ENCODE measurements at places on chromosomes 1 and 21.
A peak's percentile ranks its signal among the peaks of the same experiment; 100 is the strongest.

DNA sequence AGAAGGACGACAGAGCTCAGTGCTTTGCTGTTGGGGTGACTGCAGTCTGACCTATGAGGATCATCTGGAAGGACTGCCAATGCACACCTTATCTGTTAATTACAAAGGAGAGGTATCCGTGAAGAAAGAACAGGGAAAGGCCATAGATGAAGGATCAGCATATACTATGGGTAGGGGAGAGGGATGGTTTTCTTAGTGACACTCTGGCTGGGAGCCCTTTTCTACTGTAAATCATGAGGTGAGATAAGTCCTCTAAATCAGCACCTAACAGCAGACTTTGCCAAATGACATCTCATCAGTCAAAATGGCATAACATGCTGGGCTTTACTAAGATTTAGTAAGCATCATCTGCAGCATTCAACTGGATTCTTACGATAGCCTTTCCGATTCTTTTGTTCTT lies 100.0 kb downstream of the PLPPR5 start:
- no peak for DNase-seq

DNA sequence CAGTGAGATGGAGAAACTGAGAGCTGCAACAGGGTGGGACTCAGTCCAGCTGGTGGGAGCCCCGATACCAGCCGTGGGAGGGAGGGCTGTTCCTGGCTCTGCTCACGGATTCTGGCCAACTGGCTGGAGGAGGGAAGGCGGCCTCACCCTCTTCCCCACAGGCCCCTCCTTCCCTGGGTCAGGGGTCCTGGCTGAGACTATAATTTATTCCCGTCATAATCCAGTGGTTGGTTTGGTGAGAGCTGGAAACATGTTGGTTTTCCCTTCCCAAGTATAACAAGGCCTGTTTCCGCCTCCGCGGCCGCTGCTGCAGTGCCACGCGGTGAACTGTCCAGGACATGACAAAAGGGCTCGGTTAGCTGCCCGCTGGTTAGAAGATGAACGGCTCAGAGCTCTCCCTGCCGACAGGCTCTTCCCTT lies 10.0 kb downstream of the PTPRF start:
- no peak for DNase-seq

GRCh38 chr1:90616395-90616794 lies 100.7 kb downstream of the BARHL2 start:
- no peak for DNase-seq

- peak; percentile 40 for DNase-seq
Observed at GRCh38 chr1:6359216-6360116, 34.1 kb downstream of the ACOT7 start.

GRCh38 chr1:65148548-65149350 lies 746 bp downstream of the AK4 start:
- no peak for DNase-seq

- no peak for DNase-seq
Observed at GRCh38 chr1:55696181-55696754, 481.1 kb upstream of the USP24 start.

- no peak for DNase-seq
Observed at GRCh38 chr1:219660666-219661463, 48.0 kb upstream of the ZC3H11B start.

DNA sequence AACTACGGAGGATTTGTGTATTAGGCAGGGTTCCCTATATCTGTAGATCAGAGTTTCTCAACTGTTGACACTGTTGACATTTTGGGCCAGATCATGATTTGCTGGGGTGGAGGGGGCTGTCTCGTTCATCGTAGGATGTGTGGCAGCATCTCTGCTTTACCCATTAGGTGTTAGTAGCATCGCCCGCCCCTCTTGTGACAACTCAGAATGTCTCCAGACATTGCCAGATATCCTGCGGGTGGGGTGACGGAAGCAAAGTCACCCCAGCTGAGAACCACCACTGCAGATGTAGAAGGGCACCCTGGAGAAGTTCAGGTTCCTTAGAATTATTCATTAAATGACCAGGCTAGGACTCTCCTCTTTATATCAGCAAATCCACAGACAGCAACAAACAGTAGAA lies 125.9 kb downstream of the CLIC6 start:
- no peak for DNase-seq

DNA sequence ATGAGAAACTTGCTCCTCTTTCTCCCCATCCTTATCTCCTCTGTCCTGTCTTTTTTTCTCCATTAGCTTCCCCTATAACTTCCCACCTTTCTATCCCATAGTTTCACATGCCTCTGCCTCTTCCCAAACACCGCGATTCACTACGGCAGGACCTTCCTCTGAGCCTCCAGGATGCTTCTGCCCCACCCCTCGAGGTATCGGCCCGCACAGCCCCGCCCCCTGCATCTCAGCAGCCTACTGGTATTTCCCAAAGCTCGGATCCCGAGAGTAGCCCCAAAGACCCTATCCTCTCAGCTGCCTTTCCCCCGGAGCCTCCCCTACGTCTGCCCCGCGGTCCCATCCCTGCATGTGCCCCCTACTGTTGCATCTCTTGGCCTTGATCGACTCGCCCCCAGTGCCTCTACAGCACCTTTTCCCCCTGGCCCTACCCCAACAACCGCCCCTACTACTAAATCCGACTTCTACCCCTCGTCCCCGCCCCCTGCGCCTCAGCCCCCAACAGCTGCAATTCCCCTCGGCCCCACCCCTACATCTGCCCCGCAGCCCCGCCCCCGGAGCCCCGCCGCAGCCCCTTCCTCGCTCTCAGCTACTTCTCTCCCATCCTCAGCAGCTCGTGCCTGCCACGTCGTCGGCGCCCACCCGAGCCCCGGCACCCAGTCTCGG lies 512 bp downstream of the PIAS3 start:
- DNase-seq: peak; percentile 44

DNA sequence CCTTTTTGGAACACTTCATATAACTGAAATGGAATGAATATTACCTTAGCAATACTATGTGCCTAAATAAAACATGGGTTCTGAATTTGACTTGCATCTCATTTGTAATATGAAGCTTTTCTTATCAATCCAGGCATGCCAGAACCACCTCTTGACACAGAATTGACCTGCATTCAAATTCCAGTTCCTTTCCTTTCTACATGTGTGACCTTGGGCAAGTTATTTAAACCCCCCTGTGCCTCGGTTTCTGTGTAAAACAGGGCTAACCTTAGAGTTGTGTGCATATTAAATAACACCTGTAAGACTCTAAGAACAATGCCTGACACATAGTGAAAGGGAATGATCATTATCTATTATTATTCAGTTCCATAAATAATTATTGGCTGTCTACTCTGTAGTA lies 2.0 kb upstream of the NOS1AP start:
- no peak for DNase-seq

- DNase-seq: no peak
Observed at GRCh38 chr1:54016343-54017282, 1.4 kb downstream of the LDLRAD1 start.

DNA sequence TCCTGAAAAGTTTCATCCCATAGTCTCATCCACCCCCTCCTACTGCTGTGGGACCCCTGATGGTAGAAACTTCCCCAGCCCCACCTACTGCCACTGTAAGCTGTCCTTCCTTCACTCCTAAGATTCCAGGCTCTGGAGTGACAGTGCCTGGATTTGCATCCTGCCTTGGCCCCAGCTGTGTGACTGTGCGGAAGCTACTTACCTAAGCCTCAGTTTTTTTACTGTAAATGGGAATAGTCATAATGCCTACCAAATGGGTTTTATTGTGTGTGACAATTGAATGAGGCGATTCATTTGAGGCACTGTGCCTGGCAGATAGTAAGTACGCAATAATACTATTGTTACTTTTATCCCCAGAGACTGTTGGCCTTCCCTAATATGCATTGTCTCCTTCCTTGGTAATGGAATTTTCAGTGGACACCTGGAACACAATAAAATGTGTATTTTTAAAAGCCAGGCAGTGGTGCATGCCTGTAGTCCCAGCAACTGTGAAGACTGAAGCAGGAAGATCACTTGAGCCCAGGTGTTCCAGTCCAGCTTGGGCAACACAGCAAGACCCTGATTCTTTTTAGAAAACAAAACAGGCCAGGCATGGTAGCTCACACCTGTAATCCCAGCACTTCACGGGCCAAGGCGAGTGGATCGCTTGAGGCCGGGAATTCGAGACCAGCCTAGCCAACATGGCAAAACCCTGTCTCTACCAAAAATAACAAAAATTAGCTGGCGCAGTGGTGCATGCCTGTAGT lies 55.0 kb upstream of the ZNF326 start:
- DNase-seq: no peak

- no peak for DNase-seq
Observed at GRCh38 chr1:162420120-162420519, 8.2 kb upstream of the SH2D1B start.

DNA sequence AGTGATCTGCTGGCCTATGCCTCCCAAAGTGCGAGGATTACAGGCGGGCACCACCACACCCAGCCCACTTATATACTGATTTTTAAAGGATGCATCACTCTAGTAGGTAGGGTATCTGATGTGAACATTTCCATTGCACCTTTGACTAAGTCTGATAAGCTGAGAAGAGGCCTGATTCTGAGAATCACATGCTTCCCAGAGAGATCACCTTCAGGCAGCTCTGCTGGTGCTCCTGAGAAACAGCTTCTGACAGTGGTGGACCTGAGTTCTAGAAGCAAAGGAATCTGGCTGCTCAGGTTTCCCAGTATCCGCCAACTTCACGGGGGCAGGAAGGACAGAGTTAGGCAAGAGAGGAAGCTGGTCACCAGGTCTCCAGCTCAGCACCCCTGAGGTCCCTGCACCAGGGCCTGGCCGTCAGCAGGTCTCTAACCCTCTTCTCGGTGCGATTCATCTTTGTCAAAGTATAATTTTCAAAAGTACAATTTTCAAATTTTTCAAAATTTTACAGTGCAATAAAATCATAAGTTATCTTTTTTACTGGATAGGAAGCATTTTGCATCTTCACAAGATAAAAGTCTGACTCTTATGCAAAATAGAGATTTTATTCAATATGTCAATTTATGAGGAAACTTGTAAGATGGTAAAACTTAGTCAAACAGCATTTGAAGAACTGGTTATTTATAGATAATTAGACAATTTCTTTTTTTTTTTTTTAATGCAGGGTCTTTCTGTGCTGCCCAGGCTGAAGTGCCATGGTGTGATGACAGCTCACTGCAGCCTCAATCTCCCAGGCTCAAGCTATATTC lies 25.8 kb upstream of the MPZL1 start:
- no peak for DNase-seq

DNA sequence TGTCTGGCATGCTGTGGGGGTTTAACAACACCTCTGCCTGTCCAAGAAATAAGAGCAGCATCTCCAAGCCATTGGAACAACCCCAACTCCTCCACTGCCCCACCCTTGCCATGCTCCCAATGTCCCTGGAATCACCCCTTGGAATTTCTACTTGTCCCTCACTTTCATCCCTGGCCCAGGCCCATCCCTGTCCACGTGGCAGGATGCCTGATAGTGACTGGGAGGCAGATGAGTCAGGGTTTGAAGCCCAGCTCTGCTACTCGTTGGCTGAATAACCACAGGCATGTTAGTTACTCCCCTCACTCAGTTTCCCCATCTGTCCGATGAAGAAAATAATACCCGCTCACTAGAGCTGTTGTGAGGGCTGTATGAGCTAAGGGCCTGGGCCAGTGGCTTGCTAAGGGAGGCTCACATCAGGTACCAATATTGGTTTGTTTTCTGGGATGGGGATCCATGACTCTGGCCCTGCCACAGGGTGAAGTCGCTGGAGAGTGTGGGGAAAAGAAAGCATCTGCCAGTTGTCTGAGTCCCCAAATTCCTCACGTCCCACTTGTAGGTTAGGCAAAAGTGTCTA lies 99.4 kb upstream of the TLR5 start:
- no peak for DNase-seq

DNA sequence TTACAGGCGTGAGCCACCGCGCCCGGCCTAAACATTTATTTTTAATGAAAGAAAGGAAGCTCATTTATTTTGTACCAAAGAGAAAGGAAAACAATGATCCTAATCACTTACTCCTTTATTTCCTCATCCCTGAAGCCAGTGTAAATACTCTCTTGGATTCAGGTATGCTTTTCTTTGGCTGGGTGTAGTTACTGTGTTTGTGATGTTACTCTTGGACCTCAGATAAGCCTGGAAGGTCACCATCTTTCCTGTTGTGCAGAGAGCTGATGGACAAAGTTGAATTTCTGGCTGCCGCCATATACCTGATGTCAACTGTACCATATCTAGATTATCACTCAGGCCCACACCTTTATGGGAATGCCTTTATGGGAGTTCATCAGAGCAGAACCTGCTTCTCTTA lies 35.4 kb upstream of the FOXE3 start:
- DNase-seq: no peak

- no peak for DNase-seq
Observed at GRCh38 chr1:38579056-38579455, 280.5 kb downstream of the RRAGC start.

GRCh38 chr1:9870572-9870971 lies 39.5 kb downstream of the CTNNBIP1 start:
- no peak for DNase-seq

GRCh38 chr21:43864313-43864961 lies 586 bp upstream of the AGPAT3 start:
- peak; percentile 30 for DNase-seq

- no peak for DNase-seq
Observed at GRCh38 chr1:212578041-212578440, 30.5 kb upstream of the ATF3 start.

DNA sequence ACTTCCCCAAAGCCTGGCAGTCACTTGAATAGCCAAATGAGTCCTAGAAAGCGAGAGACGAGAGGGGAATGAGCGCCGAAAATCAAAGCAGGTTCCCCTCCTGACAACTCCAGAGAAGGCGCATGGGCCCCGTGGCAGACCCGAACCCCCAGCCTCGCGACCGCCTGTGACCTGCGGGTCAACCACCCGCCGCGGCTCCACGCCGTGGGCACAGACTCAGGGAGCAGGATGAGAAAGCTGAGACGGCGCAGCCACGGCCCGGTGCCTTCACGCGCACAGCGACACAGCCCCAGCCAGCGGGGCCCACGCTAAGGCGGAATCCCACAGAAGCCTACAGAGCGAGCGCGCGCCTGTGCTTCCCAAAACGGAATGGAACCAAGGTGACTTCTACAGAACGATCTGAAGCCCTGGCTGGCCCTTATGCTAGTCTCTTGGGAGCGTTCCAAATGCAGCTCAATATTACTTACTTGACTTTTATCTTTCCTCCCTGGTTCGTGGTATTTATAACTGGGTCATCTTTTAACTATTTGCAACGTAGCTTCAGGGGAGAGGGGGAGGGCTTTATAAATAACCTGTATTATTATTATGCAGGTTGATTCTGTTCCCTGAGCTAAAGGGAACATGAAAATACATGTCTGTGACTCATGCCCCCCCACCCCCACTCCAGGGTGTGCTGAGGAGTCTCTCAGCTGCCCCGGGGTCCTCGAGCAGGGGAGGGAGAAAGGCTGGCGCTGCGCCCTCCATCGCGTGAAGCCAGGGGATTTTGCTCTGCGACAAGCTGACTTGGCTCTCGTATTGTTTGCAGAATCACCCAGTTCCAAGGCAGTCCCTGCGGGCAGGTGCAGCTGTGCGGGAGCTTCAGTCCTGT lies 1.7 kb downstream of the TSPEAR start:
- no peak for DNase-seq

DNA sequence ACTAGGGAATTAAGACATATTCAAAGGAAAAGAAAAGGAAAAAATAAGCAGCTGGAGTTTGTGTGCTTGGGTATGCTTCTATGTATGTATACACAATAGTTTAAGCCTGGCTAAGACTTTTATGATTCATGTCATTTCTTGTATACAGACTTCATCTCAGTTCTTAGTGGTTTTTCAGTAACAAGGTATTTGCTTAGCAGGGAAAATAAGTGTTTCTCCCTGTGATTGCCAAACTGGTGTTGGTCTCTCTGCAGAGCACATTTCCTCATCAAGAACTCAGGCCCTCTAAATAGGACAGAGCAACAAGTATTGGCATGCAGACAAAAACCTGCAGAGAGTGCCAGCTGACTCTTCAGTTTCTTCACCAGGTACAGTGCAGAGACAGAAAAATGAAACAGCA lies 484.4 kb upstream of the ZRANB2 start:
- no peak for DNase-seq
